ENCODE measurements at places on chromosomes 5 and 9.

DNA sequence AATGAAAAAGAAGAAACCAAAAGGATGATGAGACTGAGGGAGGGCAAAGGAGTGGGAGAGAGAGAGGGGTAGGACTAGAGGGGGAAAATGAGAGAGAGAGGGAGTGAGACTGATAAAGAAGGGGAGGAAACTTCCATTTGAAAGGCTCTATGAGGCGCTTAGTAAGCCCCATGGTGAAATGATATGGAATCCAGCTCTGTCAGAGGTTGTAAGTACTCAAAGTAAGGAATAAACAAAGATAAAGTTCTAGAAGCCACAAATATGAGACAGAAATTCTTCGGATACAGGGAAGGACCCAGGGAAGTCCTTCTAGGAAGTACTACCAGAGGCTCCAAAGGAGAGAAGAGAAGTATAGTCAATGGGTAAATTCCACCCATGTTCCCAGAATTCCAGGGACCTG lies 21.7 kb upstream of the VLDLR start:
- no peak for DNase-seq

- no peak for DNase-seq
Measured at GRCh38 chr9:4365055-4365454, 65.2 kb upstream of the GLIS3 start.

DNA sequence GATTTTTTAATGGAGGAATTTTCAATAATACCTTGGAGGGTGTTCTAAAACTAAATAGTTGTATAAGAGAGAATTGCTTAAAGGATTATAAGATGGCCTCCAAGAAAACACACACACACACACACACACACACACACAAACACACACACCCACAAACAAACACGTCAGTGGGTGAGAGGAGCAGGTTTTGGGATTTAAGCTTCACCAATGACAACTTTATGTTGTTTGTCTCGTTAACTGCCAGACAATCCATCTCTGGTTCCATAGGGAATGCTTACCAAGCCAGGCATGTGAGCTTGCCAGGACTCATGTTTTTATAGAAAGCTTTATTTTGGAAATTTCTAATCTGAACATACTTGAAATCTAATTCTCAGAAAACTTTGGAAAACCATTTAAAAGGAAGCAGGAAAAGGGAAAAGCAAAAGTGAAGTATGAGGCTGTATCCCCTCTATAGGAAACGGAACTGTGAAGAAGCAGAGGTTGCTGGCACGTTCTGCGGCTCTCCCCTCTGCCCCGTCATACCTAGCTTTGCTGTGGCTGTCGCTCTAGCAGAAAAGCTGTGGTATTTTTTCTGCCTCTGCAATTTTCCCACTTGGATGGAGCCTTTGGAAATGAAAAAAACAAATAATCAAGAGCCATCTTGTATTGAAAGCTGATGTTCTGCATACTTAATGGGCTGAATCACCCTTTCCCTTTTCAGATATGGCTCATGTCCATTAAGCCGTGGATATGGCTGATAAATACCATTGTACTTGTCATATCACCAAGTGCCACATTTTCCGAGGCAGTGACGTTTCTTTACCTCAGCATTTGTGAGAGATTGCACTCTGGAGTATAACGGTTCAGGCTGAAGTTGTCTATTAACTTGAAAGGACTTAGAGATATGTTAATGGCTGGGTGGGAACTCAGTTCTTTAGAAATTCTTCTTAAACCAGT lies 112.7 kb downstream of the NTRK2 start:
- no peak for DNase-seq

- no peak for DNase-seq
Measured at GRCh38 chr5:13662626-13663025, 281.9 kb downstream of the DNAH5 start.

DNA sequence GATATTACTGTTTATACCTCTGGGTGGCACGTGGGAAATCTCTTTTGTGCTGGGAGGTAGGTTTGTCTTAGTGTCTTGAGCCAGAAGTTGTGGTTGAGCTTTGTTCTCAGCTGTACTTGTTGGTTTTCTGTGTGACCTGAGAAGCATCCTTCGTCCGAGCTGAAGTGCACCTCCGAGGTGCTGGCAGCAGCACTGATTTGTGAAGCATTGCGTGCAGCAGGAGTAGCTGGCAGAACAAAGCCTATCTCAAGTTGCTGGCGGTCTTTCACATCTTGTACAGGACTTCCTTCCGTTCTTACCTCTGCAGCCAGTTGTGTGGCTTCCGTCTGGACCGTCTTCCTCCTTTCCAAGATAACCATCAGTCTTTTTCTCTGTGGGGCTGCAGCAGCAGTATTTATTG lies 4.3 kb downstream of the PRRC2B start:
- DNase-seq, result no peak

DNA sequence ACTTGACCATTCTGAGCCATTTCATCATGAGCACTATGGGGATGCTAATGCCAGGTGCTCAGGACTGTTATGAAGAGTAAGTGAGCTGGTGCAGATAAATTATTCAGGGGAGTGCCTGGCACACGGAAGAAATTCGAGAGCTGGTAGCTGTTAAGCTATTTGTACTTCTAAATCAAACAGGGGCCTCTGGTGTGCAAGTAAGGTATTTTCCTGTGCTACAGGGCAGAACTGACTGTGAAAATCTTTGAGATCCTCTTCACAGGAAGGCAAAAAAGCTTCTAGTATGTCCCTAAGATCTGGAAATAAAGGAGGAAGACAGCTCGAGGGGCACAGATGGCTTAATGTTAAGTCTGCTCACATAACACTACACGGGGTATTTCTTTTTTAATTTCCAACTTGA lies 106.3 kb upstream of the SPOCK1 start:
- DNase-seq, result no peak

DNA sequence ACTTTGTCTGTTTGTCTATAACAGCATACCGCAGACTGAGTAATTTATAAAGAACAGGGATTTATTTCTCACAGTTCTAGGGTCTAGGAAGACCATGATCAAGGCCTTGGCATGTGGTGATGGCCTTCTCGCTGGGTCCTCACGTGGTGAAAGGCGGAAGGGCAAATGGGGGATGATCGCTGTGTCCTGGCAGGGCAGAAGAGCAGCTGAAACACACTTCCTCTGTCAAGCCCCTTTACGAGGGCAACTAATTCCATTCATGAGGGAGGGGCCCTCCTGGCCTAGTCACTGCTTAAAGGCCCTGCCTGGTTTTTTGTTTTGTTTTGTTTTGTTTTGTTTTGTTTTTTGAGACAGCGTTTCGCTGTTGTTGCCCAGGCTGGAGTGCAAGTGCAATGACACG lies 41.9 kb upstream of the UBTD2 start:
- DNase-seq, result no peak

GRCh38 chr5:142816531-142817430 lies 46.6 kb downstream of the ARHGAP26 start:
- DNase-seq, result no peak

GRCh38 chr9:69019808-69020207 lies 5.9 kb upstream of the PRKACG start:
- no peak for DNase-seq

GRCh38 chr5:149320791-149321330 lies 24.4 kb upstream of the GRPEL2 start:
- DNase-seq, result peak; percentile 69

- no peak for DNase-seq
Measured at GRCh38 chr9:98809311-98810101, 2.0 kb downstream of the GALNT12 start.

DNA sequence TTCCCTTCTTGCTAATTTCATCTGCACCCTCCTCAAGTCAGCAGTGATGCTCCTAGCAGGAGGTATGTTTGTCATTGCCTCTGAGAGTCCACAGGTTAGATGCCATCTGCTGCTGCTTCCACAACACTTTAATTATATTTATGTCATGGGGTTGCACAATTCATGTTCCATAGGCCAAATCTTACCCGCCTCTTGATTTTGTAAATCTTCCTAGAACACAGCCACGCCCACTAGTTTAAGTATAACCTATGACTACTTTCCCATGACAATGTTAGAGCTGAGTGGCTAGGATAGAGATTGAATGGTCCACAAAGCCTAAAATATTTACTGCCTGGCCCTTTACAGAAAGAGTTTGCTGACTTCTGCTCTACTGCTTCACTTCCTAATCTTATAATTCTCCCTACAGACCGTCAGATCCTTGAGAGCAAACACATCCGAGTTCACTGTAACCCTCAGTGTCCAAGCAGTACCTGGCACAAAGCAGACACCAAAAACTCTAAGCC lies 21.1 kb downstream of the LIFR start:
- DNase-seq, result no peak

DNA sequence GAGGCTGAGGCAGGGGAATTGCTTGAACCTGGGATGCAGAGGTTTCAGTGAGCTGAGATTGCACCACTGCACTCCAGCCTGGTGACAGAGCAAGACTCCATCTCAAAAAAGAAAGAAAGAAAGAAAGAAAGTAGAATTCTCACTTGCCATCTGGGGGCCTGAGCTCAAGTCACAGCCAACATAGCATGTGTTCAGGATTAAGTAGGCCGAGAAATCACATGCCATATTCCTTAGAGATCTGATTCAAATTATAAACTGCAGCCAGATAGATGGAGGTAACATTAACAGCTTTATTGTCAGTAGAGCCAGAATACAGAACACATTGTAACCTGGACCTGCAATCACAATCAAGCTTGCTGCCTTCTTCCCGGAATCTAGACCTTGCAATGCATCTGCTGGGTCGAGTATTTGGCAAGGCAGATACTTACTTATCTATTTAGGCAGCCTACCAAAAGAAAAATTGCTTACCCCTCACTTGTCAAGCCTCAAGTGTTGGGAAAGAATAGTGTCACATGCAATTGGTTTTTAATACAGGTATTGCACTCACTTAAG lies 173.7 kb downstream of the CPLANE1 start:
- no peak for DNase-seq
